Memory B cell (primary cell): ENCODE measurements at places on chromosomes 13 and 19.

GRCh38 chr13:103203735-103204330, 137.6 kb upstream of the SLC10A2 start:
- DNase-seq: no peak

DNA sequence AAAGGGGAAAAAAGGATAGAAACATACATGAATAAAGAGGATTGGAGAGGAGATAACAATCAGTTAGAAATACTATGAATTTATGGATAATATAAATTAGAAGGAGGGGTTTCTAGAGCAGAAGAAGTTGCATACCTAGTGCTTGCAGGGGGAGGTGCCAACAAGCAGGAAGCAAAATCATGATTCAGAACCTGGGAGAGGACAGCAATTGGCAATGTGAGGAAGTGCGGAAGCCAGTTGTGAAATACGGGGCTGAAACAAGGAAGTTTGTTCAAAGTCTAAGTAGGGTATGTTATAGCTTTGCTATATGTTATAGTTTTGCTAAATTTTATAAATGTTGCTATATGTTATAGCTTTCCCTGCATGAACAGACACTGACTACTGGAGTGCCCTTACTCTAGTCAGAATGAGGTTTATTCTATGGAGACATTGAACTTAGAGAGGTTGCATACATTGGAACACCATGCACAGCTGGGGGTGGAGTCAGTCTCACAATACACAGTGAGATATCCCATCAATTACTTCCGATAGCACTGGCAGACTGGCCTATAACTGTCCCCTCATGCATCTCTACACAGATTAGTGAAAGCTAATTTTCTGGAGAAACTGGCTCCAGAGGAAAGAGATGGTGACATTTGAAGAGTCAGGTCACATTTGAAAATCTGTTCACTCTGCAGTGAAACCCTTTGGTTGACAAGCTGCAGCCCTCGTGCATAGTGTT, 92.1 kb downstream of the GPC6 start:
- no peak for DNase-seq

DNA sequence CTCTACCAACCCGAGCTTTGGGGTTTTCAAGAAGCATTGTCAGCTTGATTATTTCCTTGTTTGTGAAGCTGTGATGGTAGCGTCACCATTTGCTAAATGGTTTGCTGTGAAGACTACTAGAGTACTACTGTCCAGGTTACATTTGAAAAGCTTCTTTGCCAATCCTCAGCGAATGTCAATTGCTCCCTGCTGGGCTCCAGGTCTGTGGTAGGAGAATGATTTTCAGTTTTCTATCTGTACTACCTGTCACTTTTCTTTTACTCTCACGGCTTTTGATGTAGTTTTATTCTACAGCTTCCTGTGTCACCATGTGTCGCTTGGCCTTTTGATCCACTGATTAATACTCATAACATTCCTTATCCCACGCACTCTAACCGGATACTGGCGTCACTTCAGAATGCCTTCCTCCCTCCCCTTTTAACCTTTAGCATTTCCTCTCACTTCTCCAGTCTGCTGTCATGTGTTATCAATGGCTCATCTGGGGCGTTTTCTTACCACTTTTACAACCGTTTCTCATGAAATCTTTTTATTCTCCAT, 7.5 kb upstream of the GPR183 start:
- no peak for DNase-seq

GRCh38 chr19:11694533-11695439, 44.0 kb downstream of the ZNF823 start:
- DNase-seq: peak; percentile 68

DNA sequence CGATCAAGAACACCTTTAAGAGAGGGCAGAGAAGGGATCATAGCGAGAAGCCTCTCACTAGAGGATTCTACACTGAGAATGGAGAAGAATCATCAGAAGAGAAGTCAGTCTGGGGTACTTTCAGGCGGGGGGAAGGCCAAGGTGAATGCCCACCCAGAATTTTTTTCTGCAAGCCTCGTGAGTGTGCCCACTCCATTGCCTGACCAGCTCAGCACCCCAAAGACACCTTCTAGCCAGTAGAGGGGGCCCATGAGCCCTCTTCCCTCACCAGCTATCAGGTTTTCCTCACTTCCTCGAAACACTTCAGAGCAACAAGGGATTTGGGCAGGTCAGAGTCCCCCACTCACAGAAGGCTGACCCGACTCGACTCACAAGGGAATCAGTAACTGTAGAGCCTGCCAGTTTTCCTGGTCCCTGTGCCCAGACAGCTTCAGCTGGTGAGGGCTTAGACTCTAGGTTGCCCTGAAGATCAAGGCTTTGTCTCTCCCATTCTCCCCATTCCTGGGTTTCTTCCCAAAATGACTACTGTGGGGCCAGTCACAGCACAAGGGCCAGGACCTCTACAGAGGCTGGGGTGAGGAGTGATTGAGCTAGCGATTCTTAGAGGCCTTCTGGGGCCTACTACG, 18.4 kb downstream of the NLRP13 start:
- no peak for DNase-seq

DNA sequence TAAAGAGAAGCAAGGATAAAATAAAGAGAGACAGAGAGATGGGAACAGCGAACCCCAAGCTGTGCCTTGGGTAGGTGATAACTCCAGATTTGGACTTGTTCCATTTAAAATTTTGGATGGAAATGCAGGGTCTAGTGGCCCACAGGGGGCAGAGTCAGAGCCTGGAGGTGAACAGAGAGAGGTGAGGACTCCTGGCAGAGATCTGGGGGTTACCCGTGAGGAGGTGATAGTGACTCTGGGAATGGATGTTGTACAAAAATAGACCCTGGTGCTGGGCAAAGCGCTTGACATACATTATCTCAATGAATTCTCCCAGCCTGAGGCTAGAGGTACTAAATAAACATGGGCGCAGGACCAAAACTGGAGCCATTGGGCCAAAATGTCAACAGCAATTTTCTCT, 14.3 kb upstream of the DHRS12 start:
- no peak for DNase-seq

DNA sequence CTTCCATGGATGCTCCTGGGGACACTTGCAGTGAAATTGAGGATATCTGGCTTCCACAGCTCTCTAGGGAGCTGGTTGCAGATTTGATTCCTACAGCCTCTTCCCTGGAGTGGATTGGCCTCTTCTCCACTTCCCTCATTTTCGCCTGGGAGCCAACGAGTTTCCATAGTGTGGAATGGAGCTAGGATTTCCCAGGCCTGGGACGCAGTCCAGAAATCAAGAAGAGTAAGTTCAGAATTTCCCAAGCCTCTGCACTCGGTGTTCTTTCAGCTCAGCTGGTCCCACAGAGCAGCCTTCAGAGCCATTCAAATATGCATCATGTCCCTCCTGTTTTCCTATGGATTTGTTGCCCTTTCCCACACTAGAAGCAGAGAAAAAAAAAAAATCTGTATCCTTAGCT, 68.2 kb downstream of the RAP2A start:
- DNase-seq: no peak

DNA sequence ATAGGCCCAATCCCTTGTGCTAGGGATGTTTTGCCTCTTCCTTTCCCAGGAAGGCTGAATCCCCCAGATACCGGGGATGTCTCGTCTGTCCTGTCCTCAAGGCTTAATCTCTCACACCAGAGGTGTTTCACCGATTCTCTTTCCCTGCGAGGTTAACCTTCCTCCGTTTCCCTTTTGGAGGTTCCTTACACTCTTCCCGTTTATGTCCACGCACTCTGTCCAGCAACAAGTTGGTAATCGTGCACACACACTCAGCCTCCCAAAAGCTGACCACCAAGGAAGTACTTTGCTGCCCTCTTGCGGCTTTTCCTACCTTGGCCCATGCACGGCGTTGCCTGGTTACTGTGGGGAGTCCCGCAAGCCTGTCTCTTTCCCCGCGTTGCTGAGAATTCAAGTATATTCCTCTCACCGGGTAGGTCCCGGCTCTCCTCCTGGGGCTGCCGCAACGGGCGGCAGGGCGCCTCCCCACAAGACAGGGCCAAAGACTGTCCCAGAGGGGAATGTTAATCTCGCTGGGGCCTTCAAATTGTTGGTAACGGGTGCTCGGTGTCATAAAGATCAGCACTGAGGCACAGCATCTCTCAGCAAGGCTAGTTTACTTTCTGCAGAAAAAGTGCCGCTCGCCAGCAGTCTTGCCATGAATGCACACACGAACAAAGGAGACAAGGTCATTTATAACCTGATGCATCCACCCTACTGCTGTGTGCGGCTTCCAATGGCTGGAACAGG, 36.7 kb upstream of the CD177 start:
- no peak for DNase-seq

DNA sequence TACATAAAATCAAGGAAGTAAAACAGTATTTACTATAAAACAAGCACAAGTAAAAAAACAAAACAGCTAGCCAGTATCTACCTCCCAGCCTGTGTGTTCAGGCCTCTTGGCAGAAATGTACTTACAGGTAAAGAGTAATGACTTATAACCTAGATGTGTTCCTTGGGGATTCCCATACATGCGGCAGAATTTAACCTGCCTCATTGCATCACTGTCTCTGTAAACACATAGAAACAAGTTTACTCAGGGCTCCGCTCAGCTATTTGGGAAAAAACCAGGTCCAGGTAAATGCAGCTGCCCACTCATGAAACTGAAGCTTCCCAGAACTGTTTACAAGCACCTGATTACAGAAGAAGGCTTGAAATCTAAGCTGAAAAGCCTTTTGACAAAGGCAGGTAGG, 50.7 kb upstream of the SERP2 start:
- DNase-seq: no peak

- no peak for DNase-seq
Observed at GRCh38 chr13:109154546-109154945, 525.1 kb downstream of the MYO16 start.

- no peak for DNase-seq
Observed at GRCh38 chr13:43489233-43489632, 297.5 kb downstream of the ENOX1 start.

- DNase-seq: no peak
Observed at GRCh38 chr19:49589502-49589905, 1.5 kb upstream of the PRR12 start.

GRCh38 chr19:1321539-1321938, 35.9 kb downstream of the EFNA2 start:
- no peak for DNase-seq

GRCh38 chr13:76635232-76636230, 250.7 kb downstream of the KCTD12 start:
- DNase-seq: no peak

DNA sequence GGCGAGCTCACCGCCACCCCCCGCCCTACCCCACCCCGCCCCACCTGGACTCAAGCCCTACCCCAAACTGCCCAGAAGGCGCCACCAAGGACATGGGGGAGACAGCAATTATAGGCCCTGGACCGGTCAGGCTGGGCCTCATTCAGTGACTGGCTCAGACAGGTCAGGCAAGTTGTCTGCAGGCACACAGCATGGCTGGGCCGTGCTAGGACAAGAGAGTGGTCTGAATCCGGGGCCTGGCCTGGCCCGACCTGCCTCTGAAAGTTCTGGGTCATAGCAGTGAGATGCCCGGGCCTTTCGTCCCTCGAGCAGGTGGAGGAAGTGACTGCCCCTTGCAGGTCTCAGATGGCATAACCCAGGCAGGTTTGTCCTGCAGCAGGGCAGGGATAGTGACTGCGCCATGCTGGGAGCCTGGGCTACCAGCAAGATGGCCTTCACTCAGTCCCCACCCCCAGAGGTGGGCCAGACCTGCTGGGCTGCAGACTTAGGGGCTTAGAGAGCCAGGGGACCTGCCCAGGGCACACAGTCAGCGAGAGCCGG, 21.0 kb downstream of the COMP start:
- DNase-seq: no peak

GRCh38 chr13:98048265-98048664, 94.6 kb upstream of the FARP1 start:
- no peak for DNase-seq

- DNase-seq: no peak
Observed at GRCh38 chr13:22285867-22286266, 615.0 kb downstream of the FGF9 start.

- DNase-seq: no peak
Observed at GRCh38 chr19:51131780-51132680, 7.3 kb downstream of the SIGLEC9 start.

GRCh38 chr13:98885600-98885999, 92.3 kb downstream of the DOCK9 start:
- DNase-seq: no peak

DNA sequence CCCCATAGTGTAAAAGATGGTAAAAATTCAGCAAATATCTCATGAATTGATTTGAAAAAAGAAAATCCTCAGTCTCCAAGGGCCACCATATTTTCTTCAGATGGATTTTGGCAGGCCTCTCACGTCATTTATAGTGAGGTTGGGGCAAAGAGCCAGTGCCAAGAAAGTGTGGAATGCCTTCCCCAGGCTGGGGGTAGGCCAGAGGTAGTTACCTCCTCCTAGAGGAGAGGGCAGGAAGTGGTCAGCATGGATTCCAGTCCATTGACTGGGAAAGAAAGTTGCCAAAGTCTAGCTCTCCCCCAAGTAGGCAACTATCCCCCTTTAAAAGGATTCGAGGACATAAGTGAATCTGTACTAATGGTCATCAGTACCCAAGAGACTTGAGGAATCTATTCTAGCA, 68.4 kb upstream of the KCTD4 start:
- DNase-seq: no peak

DNA sequence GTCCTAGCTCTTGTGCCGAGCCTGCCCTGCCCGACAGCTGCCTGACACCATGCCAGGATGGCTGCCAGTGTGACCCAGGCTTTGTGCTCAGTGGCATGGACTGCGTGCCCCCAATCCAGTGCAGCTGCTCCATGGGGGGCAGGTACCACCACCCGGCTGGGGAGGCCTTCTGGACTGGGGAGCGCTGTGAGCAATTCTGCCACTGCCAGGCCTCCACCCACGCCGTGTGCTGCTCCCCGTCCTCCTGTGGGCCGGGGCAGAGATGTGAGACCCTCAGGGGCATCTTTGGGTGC, 9.4 kb upstream of the FXYD3 start:
- no peak for DNase-seq

DNA sequence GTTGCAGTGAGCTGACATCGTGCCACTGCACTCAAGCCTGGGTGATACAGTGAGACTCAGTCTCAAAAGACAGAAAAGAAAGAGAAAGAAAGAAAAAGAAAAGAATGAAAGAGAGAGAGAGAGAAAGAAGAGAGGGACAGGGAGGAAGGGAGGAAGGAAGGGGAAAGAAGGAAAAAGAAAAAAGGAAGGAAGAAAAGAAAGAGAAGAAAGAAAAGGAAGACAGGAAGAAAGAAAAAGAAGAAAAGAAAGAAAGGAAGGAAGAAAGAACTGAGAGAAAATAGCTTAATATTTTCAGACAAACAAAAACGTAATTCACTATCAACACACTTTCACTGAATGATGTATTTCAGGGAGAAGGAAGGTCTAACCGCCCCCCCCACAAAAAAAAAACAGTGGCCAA, 39.3 kb downstream of the ESD start:
- no peak for DNase-seq

- no peak for DNase-seq
Observed at GRCh38 chr13:114264886-114265611, 16.4 kb upstream of the UPF3A start.

GRCh38 chr19:46571495-46571894, 29.6 kb upstream of the CALM3 start:
- no peak for DNase-seq

DNA sequence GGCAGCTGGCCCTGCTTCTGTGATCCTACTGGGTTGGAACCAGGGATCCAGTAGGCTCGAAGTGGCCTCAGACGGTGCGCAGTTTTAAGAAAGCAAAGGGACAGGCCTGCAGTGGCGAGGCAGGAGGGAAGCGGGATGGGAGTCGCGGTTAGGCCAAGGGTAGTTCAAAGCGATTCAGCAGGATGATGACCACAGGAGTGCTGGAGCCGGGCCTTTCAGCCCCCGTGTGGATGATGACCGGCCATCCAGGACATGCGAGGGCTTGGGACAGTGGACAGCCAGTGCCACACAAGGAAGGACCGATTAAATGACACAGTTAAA, 854 bp downstream of the RNASEH2B start:
- no peak for DNase-seq
